ENCODE measurements at places on chromosomes 3 and 15.
A peak's percentile ranks its signal among the peaks of the same experiment; 100 is the strongest.

- no peak for DNase-seq
Measured at GRCh38 chr3:189961522-189962161, 159.1 kb downstream of the P3H2 start.

GRCh38 chr15:41493902-41494189 is 172 bp downstream of the ITPKA start:
- DNase-seq, result no peak

DNA sequence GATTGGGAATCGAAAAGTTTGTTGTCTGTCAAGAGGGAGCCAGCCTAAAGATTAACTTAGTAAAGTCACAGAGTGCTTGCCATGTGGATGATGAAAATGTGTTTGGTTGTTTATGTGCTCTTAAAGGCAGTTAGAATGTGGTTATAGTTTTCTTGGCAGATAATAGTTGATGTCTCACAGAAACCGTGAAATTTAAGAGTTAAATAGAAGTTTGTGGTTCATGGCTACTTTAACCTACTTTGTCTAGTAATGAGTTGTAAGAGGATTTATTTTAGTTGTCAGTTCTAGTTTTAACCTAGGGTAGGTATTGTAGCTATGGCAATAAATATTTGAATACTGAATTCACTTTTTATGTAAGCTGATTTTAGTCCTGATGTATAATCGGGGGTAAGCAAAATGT is 36.4 kb upstream of the EIF3J start:
- no peak for DNase-seq

GRCh38 chr15:38991701-38992100 is 427.1 kb upstream of the RASGRP1 start:
- DNase-seq, result no peak

DNA sequence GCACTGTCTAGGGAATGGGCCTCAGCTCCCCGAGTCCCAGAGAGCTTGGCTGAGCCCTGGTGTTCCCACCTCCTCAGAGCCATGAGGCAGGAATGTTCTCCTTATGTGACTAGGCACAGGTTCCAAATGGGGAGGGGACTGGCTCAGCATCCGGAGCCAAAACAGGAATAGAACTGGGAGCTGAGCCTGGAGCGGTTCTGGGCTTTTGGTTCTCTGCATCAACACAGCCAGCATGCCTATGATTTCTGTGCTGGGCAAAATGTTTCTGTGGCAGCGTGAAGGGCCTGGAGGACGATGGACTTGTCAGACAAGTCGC is at the start of gene FAM131A:
Gene FAM131A (plus strand): TSS at position 202 of the 316 bp plus-strand sequence. CDS start 31 bp downstream, at position 233.
- DNase-seq, result peak; percentile 19
